Activated CD4-positive, alpha-beta T cell treated with anti-CD3 and anti-CD28 coated beads, Interleukin-2, amount 50 U/mL, for 1 hour (primary cell): ENCODE measurements at places on chromosomes 4 and X.
A peak's percentile ranks its signal among the peaks of the same experiment; 100 is the strongest.

GRCh38 chr4:69073375-69073774 lies 22.9 kb upstream of the UGT2B7 start:
- no peak for DNase-seq

DNA sequence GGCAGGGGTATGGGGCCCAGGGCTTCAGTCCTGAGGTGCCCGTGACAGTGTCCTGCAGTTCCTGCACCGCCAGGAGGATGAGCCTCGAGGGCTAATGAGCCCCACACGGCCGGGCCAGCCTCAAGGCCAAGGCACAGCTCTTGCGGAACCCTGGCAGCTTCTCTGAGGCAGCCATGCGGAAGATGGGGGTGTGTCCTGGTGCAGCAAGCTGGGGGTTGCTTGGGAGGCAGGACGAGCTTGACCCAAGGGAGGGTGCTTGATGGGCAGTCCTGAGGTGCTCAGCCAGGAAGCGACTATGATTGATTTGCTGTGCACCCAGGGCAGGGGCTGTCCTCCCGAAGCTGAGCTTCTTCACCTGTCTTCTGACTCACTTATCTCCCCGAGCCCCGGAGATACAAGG lies 9.1 kb upstream of the FGFR3 start:
- DNase-seq = no peak

DNA sequence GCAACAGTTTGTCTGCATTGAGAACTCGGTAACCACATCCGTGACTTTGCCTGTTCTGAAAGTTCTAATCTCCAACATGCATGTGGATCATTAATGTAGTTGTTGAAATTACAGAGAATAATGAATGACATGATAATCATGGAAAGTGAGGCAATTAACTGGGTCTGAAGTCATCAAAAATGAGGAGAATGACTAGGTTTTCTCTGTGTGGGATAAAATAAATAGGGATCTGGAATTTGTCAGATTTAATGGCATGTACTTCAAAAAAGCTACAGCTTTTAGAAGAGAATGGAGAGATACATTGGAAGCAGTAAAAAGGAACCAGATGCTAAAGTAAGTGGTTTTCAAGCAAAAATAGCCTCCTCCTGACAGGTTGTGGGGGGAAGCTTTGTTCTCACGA lies 59.3 kb downstream of the AFM start:
- DNase-seq = no peak

DNA sequence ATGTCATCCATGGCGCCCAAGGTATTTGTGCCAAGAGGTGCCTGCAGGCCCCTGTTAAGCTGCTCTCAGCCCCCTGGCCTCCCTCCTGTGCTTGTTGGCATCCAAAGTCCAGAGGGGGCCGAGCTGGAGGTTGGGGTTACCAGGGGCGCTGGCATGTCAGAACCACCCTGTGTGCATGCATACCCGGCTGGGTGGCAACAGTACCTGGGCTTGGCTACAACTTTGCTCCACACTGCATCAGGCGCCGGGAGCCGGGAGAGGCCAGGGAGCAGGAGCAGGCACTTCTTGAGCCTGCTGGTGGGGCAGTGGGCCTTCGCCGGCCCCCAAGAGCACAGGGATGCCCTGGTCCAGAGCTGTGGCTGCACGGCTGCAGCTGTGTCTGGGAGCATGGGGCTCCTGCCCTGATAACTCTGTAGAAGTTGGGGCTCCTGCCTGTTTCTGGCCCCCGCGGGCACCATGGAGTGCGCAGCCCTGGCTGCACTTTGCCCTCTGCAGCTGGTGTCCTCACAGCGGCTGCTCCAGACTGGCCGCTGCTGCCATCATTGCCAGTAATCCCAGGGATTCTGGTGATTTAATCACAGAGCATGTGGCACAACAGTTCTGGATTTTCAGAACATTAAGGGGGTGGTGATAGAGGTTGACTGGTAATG lies 130.3 kb downstream of the ARHGAP10 start:
- no peak for DNase-seq

DNA sequence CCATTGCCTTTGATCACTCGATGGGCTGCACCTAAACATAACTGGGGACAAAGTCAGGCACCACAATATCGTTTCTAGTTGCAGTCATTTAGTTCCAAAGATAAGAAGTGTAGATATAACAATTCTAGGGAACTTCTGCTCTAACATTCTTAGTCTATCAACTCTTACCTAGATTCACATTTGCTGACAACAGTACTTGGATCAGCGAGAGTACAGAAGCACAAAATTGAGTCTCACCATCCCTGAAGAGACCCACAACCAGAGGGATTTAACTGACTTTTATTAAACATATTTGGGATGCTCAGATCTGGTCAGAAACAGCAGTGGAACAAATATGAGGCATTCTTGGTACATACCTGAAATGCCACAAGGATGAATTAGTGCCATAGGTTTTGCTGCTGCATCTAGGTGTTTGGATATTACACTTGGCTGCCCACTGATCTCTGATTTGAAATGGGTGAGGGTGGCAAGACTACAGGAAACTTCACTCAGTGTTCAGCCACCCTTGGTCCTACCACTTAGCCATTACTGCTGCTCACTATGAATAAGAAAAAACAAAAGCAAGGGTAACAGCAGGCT lies 28.9 kb upstream of the HUWE1 start:
- no peak for DNase-seq

DNA sequence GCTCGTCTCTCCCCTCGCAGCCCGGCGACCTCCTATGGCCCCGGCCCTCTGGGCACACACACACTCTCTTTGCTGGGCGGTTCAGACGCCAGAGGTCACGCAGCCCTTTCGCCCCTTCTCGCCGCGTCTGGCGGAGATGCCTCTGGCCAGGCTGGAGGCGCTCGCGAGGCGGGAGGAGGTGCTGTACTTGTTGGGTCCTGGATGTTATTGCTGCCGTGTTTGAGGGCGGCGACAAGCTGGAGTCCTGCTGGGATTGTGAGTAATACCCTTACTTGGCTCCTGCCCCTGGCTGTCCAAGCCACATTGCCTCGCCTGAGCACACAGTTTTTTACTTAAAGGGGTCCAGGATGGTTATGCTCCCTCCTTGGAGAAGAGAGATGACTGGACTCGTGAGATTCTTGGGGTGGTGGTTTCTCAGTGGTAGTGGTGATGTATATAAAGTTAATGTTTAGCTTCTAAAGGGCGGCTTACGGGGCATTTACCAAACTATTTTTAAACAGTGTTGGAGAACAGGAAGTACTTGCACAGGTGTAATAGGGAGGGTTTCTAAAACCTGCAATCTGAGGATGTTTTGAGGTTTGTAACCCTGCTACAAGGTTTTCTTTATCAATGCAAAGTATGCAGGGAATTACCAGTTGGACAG lies 572 bp downstream of the USP53 start:
- peak; percentile 48 for DNase-seq

GRCh38 chr4:184528051-184528450 lies 53.7 kb upstream of the IRF2 start:
- DNase-seq = no peak

GRCh38 chr4:69776696-69777095 lies 16.3 kb upstream of the SULT1B1 start:
- no peak for DNase-seq

- no peak for DNase-seq
Measured at GRCh38 chrX:134622813-134623185, 35.5 kb downstream of the PLAC1 start.

GRCh38 chr4:153151535-153152455 lies 52.4 kb upstream of the TRIM2 start:
- peak; percentile 18 for DNase-seq

DNA sequence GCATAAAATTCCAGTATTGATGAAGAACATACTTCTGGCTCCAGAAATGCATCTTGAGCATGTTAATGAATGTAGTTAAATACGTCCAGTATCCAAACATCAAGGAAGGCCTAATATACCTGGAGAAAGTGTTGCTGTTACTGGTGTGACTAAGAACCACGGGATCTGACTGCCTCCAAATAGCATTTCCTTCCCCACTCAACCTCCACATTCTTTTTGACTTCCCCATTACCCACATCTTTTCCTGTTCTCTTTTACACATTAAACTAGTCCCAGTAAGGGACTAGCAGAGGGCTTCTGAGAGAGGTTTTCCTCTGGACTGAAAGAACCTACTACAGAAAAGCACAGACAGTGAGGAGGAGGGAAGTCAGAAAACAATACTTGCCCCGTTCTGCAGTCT lies 482.8 kb upstream of the HTR2C start:
- no peak for DNase-seq

DNA sequence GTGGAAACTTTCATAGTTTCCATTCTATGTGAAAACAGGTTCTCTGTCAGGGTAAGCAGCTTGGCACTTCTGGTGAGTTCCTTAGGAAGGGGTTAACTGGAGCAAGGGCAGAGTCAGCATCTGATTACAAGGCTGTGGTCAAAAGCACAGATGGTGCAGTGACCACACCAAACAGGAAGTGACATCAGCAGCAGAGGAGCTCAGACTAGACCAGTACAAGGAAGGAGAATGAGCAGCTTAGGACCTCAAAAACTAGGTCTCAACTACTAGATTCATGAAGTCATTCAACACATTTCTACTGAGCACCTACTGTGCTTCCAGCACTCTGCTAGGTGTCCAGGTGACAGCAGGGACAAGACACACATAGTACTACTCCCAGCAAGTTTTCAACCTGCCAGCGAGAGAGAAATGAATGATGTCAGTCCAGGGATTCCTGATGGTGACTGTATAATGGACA lies 130.2 kb downstream of the AMELX start:
- DNase-seq = no peak
